ENCODE measurements at places on chromosomes 11 and 22. TPM values are rescaled to one million over a fixed set of nuclear protein-coding genes. Genes with fewer than 3 reads are reported as not detected.

Gene GDPD4
- polyA plus RNA-seq, result 0.52 TPM

Gene OR4A16
- not detected for polyA plus RNA-seq

Gene OR52H1
- polyA plus RNA-seq, result not detected

Gene OR51E2
- polyA plus RNA-seq, result 0.05 TPM

Gene USP35
- polyA plus RNA-seq, result 7.5 TPM

Gene OVCH2
- polyA plus RNA-seq, result not detected

Gene CHRDL2
- 0.97 TPM for polyA plus RNA-seq

Gene PLAAT2
- polyA plus RNA-seq, result 0.66 TPM

Gene ROM1
- polyA plus RNA-seq, result 7.9 TPM

Gene ZNF214
- 0.48 TPM for polyA plus RNA-seq
